ENCODE measurements at places on chromosomes 2 and 18.

- no peak for DNase-seq
These were observed 236.6 kb downstream of the SS18 start for GRCh38 chr18:25853691-25854433.

- no peak for DNase-seq
These were observed 77.4 kb upstream of the ZCCHC2 start for GRCh38 chr18:62445386-62445917.

DNA sequence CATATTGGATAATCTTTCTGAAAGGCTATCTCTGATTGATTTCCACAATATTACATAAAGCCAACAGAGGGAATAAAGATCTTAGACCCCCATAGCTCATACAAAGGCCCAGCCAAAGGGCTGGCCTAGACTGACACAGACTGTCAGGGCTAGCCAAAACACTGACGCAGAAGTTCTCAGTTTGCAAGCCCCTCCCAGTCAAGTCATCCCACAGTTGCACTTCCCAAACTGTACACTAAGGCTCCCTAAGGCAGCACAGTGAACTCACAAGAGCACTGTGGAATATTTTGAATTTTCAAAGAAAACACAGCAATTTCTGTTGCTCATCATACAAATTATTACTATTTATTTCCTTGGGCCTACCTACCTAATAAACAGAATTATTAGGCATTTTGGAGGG, 244.9 kb downstream of the SP3 start:
- no peak for DNase-seq

- DNase-seq: no peak
These were observed 503 bp downstream of the ZNF513 start for GRCh38 chr2:27379836-27380625.

Data from WTC11 (cell line).